ENCODE measurements at places on chromosomes 7 and 10.

DNA sequence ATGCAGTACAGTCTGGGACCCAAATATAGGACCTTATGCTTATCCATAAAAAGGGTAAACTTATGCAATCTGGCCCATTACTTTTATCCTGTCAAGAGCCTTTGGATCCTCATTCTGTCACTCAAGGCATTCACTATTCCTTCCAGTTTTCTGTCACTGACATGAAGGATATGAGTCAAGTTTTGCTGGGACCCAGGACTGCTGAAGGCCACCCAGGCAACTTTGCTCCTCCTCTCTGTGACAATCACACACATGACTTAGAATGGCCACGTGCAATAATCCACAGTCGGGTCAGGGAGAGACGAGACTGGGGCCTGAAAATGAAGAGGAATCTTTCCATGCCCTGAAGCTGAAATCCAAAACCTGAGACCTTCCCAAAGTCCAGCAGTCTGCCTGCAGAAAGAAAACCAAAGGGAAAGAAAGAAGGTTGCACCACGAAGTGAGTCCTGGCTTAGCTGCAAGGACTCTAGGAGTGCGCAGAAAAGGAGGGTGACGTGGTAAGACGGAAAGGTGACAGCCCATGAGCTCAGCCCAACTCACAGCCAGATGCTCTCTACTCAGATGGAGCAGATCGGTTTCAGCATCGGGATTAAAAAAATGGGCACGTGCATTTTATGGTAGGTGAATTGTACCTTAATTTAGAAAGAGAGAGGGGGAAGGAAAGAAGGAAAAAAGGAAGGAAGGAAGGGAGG lies 67.2 kb downstream of the VOPP1 start:
- no peak for DNase-seq

GRCh38 chr7:117424090-117424829 lies 3.0 kb downstream of the ASZ1 start:
- no peak for DNase-seq

DNA sequence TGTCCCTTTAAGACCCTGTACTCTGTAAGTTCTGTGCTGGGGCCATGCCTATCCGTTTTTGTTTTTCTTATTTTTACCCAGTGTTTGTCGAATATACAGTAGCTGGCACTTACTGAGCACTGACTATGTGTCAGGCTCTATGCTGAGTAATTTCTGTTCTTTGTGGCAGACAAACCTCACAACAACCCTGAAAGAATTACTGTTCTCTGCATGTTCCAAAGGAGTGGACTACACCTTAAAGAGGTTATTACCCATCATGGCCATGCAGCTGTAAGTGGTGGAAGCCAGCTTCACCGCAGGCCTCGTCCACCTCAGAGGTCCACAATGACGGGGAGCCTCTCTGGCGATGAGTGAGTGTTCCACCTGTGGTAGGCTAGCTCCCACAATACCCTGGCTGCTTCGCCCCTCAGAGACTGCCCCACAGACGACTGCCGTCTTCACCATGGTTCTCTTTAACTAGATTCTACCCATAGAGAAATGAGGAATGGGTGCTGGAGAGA lies 30.1 kb upstream of the RBM20 start:
- no peak for DNase-seq

DNA sequence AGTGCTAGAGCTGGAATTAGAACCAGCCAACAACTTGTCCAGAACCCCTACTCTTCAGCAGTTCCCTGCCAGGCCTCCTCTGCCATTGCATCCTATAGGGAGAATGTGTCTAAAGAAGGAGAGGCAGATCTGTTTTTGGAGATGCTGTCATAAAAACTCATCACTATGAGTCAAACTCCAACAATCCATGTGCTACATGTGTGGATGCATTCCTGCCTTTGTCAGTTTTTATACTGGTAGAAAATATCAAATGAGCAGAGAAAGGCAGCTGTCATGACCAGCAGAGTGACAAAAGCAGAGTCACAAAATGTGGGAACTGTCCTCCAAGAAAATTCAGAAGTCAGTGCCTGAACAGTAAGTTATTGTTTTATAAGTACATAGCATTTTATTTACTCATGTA lies 93.0 kb downstream of the ABLIM1 start:
- DNase-seq = no peak

- no peak for DNase-seq
Observed at GRCh38 chr7:42794673-42795072, 117.2 kb downstream of the C7orf25 start.

GRCh38 chr10:51321980-51322379 lies 247.7 kb downstream of the PRKG1 start:
- no peak for DNase-seq

- no peak for DNase-seq
Observed at GRCh38 chr10:78576276-78576675, 492.5 kb upstream of the ZMIZ1 start.

DNA sequence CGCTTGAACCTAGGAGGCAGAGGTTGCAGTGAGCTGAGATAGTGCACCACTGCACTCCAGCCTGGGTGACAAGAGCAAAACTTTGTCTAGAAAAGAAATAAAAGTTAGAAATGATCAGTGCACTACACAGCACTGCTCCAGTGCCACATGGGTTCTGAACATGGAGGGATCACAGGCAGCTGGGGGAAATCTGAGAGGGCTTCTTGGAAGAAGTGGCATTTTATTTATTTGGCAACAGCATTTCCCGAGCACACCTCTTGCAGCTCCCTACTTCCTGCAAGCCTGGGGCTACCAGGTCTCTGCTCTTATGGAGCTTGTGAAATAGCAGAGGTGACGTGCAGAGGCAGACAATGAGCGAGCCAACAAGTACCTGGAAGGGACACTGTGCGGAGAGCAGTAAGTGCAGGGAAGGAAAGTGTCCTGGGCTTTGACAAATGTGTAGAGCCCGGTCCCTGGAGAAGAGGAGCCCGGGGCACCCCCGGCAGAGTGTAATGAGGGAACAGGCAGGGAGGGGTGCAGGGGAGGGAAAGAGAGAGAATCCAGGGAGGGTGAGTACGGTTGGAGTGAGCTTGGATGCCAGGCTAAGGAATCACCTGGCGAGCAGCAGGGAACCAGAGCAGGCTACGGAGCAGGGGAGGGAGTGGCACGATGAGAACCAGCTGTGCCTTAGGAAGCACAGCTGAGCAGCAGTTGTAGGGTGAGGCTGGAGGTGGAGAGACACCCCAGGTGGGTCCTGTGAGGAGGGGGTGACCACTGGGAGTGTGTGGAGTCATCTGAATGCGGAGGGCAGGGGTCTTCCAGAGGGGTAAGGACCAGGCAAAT lies 104.6 kb upstream of the CTBP2 start:
- DNase-seq = no peak

DNA sequence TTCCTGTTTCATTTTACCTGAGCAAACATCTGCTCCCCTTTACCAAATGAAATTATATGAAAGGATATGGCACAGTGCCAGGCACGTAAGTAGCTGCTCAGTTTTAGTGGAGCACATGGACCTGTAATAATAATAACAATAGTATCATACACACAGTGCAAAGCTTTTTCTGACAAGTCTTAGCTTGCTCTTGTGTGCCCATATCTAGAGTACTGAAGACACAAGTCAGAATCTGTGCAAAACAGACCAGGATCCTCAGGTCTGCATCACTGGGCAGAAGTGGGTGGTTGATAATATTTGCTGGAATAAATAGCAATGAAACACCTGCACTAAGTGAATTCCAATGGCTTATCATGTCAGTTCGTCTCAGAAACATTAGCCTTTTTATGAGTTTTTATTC lies 85.5 kb upstream of the DKK1 start:
- DNase-seq = no peak

- DNase-seq = no peak
Observed at GRCh38 chr7:138822867-138823535, 25.0 kb upstream of the ATP6V0A4 start.

GRCh38 chr7:91784469-91784868 lies 96.0 kb downstream of the MTERF1 start:
- no peak for DNase-seq

DNA sequence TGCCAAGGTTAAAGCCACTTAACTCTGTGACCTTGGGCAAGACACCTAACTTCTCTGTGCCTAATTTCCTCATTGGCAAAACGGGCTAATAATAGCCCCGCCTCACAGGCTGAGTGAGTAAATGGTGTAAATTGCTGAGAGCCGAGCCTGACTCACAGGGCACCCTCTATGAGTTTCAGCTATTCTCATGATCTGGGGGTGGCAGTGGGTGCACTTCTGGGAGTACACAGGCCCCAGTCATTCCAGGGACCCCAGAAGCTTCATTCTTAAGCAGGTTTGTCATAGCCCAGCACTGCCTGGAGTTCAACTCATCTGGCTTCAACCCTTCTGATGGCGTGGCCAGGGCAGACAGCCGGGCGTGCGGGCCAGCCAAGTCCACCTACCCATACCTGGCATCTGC lies 137.2 kb downstream of the GRID1 start:
- DNase-seq = no peak

DNA sequence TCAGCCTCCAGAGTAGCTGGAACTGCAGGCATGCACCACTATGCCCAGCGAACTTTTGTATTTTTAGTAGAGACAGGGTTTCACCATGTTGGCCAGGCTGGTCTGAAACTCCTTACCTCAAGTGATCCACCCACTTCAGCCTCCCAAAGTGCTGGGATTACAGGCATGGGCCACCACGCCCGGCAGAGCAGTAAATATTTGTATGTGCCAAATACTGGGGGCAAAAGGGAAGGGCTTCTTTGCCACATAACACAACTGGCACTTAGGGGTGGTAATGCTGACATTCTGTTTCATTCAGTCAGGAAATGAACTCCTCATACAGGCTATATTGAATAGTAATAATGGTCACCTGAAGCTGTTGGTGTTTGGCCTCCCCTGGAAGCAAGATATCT lies 41.6 kb downstream of the ACSM6 start:
- no peak for DNase-seq

DNA sequence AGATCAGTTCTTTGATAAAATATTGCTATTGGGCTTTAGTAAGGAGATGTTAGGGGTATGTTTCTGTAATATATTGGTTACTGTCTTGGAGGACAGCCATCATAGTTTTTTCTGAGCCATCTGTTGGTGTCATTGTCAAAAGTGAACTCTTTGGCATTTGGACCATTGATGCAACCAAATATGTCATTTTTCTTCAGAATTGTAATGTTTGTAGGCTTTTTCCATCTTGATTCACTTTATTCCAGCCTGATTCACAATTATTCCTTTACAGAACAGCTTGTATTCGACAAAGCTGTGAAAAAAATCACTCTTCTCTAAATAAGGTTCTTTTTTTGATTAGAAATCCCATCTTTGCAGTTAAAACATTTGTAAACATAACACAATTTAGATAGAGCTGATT lies 37.4 kb downstream of the SMNDC1 start:
- no peak for DNase-seq

DNA sequence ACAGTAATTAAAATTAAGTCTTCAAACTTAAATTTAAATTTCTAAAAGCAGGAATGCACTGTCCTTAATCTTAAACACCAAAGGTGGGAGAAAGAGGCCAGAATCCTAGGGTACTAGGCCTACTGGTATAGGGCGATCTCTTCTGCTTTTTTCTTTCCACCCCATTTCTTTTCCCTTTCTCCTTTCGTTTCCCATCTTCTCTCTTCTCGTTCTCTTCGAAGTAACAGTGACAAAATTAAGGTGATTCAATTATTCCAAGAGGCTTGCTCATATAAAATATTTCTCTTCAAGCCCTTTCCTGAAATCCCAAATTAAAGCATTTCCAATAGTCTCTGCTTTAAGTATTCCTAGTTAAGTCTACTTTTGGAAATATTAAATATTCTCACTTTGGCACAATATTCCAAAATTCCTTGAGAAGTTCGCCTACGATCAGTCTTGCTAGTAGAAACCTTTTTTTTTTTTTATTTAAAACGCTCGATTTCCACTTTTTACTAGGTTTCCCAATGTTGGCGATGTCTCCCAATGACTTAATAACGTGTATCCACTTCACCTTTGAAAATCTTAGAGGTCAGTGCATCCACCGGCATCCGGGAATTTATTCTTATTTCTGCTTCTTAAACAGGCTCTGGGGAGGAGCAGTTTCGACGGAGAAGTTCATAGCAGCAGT lies 765 bp upstream of the LCOR start:
- no peak for DNase-seq

- no peak for DNase-seq
Observed at GRCh38 chr10:63209705-63210104, 76.6 kb downstream of the NRBF2 start.

- DNase-seq = no peak
Observed at GRCh38 chr7:149422914-149423301, 38.0 kb downstream of the ZNF777 start.

DNA sequence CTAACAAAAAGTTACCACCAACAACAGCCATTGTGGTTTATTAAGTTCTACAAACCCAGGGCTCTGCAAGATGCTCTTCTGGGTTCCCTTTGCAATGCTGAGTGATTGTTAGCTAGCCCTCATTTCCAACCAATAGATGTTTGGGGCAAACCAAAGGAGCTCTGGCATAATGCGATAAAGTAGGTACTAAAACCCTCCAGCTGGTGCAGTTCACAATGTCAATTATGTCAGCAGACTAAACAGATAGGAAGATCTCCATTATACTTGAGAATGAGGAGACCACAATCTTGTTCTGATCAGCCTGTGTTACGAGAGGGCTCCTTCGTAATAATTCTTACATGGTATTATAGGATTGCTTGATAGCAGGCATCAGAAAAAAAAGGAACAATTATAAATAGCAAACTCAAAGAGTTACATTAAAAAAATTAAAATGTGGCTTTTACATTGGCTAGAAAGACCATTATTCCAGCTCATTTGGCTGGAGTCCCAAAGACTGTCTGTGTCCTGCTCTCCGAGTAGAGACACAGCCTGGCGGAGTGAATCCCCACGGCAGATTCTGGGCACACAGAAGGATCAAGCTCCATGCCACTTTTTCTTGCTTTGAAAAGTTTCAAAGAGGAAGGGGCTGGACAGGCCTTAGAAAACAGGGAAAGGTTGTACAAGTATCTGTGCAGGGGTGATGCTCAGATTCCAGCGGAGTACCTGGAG lies 93.8 kb downstream of the ZRANB1 start:
- DNase-seq = no peak

- no peak for DNase-seq
Observed at GRCh38 chr7:123787220-123788007, 38.6 kb upstream of the WASL start.

DNA sequence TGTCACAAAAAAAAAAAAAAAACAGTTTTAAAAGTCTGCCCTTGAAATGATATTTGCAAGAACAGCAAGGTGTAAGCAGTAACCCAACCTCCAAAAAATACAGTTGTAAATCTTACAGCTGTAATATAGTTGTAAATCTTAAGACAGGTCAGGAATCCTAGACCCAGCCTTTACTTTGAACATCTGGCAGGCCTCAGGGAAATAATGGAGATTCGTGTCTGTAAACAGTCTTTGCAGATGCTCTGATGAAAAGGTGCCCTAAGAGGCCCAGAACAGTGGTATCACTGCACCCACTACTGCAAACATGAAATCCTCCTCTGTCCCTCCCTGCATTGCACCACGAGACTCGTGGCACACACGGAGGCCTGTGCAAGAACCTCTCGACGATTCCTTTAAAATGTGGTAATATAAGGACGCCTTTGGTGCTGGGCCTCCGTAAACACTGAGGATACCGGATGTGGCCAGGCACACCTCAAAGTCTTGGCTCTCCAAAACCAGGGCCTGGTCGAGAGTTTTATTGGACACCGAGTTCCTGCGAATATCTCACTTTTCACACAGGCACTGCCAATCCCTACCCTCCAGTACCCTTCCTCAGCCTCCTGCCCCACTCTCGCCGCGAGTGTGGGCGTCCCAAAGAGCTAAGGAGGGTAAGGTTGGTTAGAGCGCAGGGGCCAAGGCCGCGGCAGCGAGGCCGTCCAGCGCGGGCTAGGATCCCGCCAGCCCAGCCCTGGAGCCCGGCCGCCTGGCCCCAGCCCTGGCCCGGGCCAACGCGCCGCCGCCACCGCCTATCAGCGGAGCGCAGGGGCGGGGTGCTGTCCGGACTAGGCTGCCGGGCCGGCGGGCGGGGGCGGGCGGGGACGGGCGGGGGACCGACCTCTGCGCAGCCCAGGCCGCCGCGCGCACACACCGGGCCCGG lies at the start of gene REEP3:
Gene REEP3 (plus strand): TSS at position 902 of the 916 bp plus-strand sequence. CDS start 145 bp downstream, outside the sequence.
- DNase-seq = peak; percentile 28

Data from activated CD8-positive, alpha-beta memory T cell treated with anti-CD3 and anti-CD28 coated beads for 1 hour (primary cell).